Natural killer cell treated with Interleukin-12 subunit alpha and Interleukin-12 subunit beta and Interleukin-15 and Interleukin-18, amount 100 ng/mL, for 72 hours (primary cell): ENCODE measurements at places on chromosomes 4 and X.

- DNase-seq: no peak
Observed at GRCh38 chr4:165506849-165507248, 128.0 kb downstream of the CPE start.

GRCh38 chr4:55865228-55865806 is 11.9 kb downstream of the EXOC1 start:
- DNase-seq: no peak

DNA sequence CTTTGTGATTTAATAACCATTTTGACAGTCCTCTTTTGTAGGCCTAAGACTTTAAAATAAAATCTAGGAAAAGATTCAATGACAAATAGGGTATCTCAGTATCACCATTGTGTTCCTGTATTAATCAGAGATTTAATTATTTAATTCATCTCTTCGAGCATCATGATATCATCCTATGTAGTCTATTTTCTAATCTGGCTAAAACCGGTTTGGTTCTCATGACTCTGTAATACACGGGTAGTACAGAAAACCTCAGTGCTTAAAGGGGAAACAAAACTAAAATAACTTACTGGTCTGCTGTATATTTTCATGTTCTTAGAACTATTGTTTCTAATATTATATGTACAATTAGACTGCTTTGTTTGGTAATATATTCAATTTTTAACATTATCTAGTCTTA is 23.7 kb upstream of the FBXW7 start:
- DNase-seq: no peak

DNA sequence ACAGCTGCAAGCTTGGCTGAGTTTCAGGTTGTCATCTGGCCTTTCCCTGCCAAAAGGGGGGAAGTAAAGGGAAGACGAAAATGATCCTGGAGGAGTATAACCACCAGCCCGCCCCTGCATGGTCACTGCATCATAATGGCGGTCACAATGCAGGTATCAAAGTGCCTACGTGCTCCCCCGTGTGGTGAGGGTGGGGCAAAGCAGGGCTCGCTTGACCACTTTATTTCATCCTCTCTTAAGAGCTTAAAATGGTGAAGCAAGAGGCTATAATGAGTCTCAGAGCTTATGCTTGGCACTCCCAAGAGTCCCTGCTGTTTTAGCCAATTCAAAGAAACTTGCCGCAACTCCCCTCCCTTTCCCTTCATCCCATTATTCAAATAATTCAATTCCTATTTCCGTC is 105.6 kb downstream of the APOOL start:
- DNase-seq: no peak

DNA sequence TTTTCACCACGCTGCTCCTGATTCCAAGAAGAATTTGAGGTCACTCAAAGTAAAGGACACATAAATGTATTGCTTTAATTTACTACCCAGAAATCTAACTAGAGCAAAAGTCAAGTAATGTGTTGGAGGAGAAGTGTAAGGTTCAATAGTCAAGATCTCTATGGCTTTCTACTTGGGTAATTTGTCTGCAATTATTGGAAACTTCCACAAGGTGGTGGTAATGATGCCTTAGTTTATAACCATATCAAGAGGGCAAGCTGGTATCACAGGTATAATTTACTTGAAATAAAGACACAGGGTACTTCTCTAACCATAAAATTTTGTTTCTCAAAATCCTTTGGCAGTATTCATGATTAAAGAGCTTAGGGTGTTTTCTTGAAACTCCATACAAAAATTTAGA is 10.2 kb upstream of the GRIA3 start:
- no peak for DNase-seq

DNA sequence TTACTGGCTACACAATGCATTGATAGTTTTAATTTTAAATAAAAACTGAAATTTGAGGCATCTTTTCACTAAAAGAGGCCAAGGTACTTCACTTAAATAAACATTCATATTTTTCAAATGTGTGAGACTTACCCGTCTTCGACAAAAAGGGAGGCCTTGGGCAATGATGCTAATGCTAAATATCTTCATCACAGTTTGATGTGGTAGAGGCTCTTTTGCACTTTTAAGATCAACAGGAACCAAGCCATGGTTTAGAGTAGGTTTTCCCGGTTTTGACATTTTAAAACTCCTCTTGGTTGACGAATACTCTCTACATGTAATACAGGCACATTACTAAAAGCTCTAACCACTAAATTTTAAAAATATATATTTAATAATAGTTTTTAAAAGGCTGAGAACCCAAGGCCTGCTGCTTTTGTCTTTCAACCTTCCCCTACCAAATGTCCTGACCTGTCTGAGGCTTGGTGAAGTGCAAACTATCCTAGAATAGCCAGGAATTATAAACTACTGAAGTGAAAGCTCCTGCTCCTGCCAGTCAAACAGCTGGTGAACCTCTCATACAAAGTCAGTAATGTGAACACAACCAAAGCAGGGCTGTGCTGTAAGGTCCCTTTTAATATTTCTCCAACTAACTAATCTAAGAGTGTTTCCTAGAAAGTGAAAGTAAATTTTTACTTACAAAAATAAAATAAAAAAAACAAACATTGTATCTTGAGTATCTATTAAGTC is 153.7 kb downstream of the FBXW7 start:
- DNase-seq: no peak

DNA sequence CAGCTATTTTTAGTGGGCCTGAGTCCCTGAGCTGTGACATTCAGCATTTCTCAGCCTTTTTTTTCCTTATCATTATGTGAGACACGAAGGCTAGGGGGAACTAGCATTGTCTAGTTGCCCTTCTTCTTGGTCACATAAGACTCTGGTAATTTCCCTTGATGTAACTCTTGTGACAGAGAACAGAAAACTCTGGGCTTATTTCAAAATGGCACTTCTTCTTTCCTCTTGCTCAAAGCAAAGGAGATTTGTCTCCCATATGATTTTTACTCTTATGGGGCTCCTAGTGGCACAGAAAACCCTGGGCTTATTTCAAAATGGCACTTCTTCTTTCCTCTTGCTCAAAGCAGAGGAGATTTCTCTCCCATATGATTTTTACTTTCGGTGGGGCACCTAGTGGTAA is 14.7 kb downstream of the ATXN3L start:
- no peak for DNase-seq

GRCh38 chr4:116397714-116398113 is 687.7 kb downstream of the TRAM1L1 start:
- DNase-seq: no peak

DNA sequence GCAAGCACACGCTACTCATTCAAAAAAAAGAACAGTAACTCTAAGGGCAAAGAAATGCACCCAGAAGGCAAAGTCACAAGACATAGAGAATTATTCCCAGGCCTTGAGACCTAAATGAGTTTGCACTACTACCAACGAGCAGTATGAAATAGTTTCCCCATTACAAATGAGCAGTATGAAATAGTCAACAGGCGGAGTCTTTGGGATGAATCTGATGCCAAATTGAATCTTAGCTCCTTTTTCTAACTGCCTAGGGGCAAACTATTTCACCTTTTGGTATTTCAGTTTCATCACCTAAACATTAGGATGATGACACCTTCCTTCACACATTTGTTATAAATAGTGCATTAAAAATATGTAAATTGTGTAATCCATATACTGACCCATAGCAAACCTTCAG is 213.0 kb upstream of the FAT4 start:
- DNase-seq: no peak

DNA sequence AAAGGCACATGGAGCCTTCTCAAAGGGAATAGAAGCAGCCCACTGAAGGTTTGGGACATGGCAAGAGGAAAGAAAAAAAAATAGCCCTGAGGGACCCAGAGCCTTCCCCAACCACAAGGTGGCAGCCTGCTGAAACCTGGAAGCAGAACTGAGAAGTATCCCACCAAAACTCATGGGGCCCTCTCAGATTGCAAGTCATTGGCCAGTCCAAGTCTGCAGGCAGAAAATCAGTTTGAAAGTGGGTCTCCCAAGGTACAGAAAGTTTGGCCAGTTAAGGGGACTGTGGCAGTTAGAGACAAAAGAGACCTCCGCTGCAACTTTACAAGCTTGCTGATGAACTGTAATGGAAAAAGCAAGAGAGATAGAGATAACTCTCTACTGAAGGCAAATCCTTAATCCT is 155.8 kb downstream of the ANTXR2 start:
- DNase-seq: no peak

GRCh38 chr4:180057299-180057721 is 2185.9 kb upstream of the TENM3 start:
- no peak for DNase-seq
